GM06990 (cell line): ENCODE measurements at places on chromosomes 5 and 9.

DNA sequence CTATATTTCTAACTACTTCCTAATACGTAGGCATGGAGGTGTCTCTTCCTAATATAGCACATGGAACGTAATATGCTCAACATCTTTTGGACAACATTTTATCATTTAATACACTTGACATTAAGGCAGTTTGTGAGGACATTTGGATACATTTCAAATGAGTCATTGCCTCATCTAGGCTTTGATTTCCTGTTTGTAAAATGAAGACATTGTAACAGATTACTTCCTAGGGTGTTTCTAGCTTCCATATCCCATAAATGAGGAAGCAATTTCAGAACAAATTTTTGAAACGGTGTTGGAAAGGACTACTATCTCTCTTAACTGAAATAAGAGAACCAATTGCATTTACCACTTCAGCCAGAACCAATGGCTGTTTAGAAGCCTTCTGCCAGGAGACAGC lies 38.7 kb downstream of the SLC28A3 start:
- DNase-seq = no peak

DNA sequence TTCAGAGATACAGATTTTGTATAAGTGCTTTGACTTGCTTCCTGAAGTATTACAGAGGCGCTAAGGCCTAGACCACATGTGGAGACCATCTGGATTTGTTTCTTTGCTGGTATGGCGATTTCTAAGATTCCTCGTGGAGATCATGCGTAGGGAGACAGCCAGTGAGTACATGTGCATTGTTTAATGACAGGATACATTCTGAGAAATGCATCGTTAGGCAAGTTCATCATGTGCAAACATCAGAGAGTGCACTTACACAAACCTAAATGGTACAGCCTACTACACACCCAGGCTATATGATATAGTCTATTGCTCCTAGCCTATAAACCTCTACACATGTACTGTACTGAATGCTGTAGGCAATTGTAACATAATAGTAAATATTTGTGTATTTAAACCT lies 16.5 kb upstream of the CEP120 start:
- DNase-seq = no peak

DNA sequence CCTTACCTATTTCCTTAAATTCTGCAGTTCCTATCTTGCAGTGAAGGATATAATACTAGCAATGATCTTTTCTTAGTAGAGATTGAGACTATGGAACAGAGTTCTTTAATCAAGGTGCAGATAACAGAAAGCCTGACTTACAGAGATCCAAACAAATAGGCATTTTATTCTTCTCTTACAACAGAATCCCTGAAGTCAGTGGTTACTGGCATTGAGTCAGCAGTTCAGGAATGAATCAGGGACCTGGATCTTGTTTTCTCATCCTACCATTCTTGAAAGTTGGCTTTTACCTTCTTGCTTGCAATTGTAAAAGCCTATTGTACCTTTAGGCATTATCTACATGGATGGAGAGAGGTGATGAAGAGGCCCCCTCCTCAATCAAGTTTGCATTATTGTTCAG lies 47.5 kb upstream of the TLE4 start:
- DNase-seq = no peak

DNA sequence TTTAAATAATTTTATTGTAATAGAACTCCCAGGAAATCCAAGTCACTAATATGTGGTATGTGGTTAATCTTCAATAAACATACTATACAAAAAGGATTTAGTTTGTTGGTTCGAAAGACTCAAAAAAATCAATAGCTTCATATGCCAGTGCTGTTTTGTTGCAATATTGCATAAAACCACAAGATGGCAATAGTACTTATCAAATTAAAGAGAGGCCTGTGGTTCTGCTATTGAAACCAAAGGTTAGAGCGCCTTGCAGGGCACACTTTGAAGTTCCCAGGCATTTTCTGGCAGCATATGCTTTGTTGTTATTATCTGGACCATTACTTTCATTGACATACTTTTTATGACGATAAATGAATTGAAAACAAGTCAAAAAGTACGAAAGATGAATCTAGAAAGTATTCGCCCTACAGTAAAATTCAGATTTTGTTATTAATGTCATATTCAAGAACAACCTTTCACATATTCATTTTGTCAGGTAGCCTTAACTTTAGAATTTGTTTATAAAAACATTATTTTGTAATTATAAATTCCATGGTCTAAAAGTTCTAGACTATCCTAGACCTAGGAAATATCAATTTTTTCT lies 316.3 kb downstream of the MCTP1 start:
- peak; percentile 44 for DNase-seq

- no peak for DNase-seq
These were observed 682.8 kb upstream of the WWC1 start for GRCh38 chr5:167608390-167609272.

DNA sequence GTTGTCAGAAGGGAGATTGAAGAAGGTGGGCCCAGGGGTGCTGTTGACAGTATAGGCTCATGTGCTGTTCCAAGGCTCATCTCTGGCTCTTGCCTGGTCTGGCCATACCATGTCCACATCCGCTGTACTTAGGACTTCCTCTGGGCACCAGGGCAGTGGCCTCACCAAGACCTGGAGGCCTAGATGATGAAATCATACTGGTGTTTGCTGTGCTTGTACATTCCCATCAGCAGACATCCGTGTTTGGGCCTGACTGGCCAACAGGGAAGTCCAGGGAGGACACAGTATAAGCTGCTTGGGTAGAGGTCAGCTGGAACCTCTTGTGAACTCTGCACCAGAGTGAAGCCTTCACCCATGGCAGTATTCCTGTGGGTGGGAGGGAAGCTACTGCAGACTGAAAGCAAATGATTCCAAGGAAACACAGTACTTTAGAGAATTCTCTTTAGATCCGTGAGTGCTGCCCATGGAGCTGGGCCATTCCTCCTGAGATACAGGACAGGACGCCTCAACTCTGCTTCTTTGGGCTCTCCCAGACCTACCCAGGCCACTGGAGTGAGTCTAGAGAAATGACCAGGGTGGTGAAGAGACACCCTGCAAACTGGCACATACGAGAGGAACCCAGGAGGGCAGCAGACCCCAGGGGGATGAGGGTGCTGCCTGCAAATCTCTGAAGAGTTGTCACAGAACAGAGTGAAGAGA lies 22.5 kb downstream of the POLR1E start:
- no peak for DNase-seq
